ENCODE measurements at places on chromosomes 4 and X.

DNA sequence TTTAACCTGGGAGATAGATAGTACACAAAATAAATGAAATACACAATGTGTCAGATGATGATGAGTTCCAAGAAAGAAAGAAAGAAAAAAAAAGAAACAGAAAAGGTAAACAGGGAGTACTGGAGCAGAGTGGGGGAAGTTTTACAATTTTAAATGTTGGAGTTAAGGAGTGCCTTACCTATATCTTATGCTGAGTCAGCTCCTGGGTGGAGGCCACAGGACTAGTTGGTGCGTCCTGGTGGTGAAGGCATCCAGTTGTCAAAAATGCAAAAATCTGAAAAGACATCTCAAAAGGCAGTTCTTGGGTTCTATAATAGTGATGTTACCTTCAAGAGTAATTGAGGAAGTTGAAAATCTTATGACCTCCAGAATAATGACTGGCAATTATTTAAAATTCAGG is 42.4 kb upstream of the MTMR8 start:
- DNase-seq, result no peak

GRCh38 chr4:48570646-48571220 is 80.7 kb downstream of the ZAR1 start:
- DNase-seq, result no peak

DNA sequence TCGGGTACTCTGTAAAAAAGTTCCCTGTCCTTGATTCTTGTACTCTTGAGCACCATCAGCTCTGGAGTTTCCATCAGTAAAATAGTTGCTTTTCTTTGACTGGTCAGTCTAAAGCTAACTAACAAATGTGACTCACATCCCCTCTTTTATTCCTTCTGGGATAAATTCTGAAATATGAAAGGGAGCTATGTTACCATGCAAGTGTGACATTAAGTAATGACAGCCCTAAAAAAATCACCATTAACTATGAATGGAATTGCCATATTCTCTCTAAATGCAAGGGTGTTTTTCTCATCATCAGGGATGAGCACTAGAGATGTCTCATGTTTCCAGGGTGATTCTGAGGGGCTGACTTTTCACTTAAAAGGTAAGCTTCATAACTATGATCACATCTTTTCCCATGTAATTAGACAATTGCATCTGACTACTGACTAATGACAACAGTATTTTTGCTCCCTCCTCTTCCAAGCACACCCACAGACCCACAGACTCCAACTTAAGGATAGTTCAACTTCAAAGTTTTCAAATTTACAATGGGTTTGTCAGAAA is 26.9 kb upstream of the RASGEF1B start:
- DNase-seq, result no peak

GRCh38 chr4:5142726-5143125 is 91.4 kb downstream of the STK32B start:
- no peak for DNase-seq

DNA sequence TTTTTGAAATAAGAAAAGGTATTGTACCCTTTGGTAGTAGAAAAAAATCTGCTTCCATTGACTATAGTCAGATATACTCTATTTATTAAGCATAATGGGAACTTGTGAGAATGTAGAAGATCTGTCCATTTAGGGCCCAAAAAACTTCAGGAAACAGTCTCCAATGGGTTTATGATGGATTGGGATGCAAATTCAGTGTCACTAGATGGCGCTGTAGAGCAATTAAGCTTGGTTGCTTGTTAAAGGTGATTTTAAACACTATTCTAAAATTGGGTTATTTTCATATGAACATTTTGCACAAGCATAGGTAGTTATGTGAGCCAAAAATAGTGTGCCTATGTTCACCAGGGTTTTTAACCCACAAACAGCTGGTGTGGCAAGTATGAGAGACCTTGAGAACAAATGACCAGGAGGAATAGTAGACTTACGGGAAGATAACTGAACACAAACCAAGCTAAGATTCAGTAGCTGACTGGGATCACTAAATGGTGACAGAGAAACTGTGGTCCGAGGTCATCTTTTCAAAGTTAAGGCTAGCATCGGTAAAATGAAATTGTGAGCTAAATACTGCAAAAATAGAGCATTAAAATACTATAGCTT is 80.3 kb upstream of the LSM6 start:
- DNase-seq, result no peak

- DNase-seq, result no peak
Observed at GRCh38 chr4:45062935-45063545, 336.7 kb upstream of the GNPDA2 start.
